ENCODE measurements at places on chromosomes 1 and 21.

DNA sequence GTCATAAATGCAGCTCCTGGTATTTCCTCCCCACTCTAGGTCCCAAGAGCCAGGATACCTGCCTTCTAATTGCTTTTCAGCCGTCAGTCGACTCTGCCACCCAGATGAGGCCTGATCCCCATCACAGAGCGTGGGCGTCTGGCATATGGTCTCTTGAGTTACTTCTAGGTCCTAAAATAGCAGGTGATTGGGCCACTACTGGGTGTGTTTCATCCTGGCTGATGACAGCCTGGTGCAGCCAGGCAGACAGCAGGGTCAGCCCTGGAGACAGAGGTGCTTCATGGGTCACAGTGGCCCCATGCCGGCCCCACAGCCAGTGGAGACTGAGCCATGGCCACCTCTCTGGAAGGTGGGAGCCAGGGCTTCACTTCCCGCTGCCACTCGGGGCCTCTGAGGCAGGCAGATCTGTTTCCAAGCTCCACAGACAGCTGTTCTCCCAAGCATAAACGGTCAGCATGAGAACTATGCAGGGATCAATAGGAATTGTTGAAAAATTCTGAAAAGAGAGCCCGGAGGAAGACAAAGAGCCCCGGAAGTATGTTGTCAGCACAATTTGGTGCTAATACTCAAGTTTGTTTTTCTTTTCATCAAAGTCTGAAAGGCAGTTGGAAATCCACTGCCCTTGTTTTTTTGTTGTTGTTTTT is 83.0 kb downstream of the MAN1C1 start:
- DNase-seq = no peak

- no peak for DNase-seq
Measured at GRCh38 chr1:160539990-160540858, 17.2 kb upstream of the SLAMF6 start.

GRCh38 chr1:5961601-5962000 is 30.6 kb downstream of the NPHP4 start:
- DNase-seq = no peak

DNA sequence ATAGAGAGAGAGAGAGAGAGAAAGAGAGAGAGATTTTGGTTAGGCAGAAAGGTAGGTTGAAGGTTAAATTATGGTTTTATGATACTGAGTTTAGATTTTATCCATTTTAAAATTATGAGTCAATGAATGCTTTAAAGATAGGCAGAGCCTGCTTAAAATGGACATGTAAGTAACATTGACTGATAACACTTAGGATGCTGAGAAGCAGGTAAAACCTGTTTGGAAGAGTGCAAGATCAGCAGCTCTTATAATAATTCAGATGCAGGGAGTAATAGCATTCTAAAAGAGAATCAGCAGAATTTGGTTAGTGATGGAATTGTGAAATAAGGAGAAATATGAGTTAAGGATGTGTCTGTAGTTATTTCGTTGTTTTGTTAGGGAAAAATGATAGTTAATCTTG is 446.6 kb downstream of the PLA2G4A start:
- DNase-seq = no peak

DNA sequence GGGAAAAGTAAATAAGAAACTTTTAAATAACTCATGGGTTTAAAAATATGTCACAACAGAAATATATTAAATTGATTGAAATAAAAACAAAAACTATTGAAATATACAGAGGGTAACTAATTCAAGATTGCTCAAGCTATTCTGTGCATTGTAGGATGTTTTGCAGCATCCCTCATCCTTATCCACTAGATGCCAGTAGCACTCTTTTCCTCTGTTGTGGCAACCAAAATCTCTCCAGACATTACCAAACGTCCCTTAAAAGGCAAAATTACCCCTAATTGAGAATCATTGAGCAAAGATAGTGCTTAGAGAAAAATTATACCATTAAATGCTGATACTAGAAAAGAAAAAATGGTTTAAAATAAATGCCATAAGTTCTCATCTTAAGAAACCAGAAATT is 682.6 kb downstream of the RWDD3 start:
- DNase-seq = peak; percentile 10

GRCh38 chr1:53913352-53914033 is 19.5 kb downstream of the DIO1 start:
- DNase-seq = no peak

DNA sequence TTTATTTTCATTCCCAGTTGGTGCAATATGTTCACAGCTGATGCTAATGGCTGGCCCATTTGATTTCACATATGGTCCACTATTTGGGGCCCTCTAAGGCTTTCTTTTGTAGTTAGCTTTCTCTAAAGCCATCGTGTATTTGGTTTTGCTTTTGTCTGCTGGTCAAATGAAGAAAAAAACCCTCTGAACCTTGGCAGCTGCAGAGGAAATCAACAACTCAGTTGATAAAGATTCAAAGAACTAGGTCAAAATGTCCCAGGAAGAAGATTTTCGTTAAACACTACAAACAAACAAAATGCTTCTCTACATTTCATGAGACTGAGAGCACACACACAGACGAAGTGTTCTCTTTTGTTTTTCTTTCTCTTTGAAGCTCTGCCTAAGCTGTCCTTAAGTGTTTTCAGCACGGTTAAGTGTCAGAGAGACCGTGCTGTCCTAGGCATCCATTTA is 655.0 kb downstream of the RWDD3 start:
- no peak for DNase-seq

GRCh38 chr1:101360506-101360905 is 123.7 kb downstream of the S1PR1 start:
- no peak for DNase-seq

- DNase-seq = no peak
Measured at GRCh38 chr1:153206631-153207030, 3.4 kb downstream of the LELP1 start.

DNA sequence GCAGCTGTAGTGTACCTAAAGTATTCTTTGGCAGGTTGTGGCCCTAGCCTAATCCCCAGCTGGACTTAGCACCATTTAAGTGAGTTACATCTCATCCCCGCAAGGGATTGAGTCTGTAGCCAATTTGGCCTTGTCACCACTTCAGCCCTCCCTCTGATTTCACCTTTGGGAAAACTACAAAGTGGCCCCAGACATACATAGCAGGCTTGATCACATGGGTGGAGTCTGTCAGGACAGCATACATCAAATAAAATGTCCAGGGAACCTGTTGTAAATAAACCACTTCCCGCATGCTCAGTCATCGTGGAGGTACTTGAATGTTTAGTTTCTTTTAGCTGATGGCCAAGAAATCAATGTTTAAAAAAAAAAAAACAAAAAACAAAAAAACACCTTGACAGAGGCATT is 142.5 kb downstream of the DHRS3 start:
- DNase-seq = no peak

GRCh38 chr1:33042831-33043230 is 6.1 kb upstream of the AK2 start:
- no peak for DNase-seq

DNA sequence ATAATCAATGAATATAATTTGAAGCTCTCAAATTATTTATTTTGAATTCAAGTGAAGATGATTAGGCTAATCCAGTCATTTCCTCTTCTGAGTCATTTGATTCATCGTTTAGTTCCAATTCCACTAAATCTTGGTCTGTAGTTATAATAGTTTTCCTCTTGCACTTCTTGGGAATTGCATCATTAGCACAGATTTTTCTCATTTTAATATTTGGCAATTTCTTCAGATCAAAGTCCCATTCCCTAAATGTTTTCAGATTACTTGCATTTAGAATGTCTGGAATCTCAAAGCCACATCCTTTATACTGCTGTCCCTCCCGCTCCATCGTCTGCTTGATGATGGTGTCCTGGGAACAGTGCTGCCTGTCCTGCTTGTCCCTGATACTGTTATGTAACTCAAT is 43.5 kb downstream of the MAST2 start:
- DNase-seq = peak; percentile 89

GRCh38 chr1:7516929-7517328 is 254.2 kb upstream of the VAMP3 start:
- no peak for DNase-seq

DNA sequence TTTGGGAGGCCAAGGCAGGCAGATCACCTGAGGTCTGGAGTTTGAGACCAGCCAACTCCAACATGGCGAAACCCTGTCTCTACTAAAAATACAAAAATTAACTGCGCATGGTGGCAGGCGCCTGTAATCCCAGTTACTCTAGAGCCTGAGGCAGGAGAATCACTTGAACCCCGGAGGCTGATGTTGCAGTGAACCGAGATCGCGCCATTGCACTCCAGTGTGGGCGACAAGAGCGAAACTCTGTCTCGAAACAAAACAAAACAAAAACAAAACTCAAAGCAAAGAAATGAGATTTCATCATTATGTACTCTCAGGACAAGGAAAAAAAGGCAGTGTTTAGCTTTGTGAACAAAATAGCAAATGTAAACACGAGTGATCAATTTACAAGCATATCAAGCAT is 61.0 kb downstream of the LAMC2 start:
- no peak for DNase-seq

DNA sequence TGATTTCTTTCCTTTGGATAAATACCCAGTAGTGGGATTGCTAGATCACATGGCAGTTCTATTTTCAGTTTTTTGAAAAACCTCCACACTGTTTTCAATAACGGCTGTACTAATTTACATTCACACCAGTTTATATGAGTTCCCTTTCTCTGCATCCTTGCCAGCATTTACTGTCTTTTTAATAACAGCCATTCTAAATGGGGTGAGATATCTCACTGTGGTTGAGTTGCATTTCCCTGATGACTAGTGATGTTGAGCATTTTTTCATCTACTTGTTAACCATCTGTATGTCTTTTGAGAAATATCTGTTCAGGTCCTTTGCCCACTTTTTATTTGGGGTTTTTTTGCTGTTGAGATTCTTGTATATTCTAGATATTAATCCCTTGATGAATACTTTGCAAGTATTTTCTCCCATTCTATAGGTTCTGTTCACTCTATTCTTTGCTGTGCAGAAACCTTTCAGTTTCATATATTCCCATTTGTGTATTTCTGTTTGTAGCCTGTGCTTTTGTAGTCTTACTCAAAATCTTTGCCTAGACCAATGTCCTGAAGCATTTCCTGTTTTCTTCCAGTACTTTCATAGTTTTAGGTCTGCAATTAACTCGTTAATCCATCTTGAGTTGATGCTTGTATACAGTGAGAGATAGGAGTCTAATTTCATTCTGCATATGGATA is 7.3 kb downstream of the HENMT1 start:
- DNase-seq = no peak

GRCh38 chr1:99782920-99783319 is 16.5 kb upstream of the FRRS1 start:
- no peak for DNase-seq

DNA sequence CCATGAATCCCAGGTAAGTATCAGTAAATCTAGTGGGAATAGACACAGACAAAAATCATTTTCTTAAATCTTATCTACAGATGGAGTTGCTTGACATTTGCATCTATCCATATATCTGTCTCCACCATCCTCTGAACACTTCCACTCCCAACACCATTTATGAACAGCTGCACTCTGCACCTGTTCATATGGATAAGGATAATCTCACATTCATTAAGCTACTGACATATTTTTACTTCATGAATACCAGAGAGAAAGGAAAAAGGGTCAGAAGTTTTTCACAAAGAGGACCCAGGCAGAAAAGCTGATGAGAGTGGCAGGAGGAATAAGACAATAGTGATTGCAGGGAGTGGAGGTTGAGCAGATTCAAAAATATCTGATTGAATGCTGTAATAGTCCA is 222.6 kb downstream of the DNAH14 start:
- no peak for DNase-seq

- DNase-seq = no peak
Measured at GRCh38 chr1:1946540-1946939, 27.5 kb upstream of the TMEM52 start.

- DNase-seq = no peak
Measured at GRCh38 chr1:203100516-203100869, 14.7 kb upstream of the MYOG start.

GRCh38 chr1:53376742-53377437 is 49.0 kb upstream of the LRP8 start:
- DNase-seq = no peak

- peak; percentile 45 for DNase-seq
Measured at GRCh38 chr1:227043755-227044154, 103.7 kb downstream of the COQ8A start.

DNA sequence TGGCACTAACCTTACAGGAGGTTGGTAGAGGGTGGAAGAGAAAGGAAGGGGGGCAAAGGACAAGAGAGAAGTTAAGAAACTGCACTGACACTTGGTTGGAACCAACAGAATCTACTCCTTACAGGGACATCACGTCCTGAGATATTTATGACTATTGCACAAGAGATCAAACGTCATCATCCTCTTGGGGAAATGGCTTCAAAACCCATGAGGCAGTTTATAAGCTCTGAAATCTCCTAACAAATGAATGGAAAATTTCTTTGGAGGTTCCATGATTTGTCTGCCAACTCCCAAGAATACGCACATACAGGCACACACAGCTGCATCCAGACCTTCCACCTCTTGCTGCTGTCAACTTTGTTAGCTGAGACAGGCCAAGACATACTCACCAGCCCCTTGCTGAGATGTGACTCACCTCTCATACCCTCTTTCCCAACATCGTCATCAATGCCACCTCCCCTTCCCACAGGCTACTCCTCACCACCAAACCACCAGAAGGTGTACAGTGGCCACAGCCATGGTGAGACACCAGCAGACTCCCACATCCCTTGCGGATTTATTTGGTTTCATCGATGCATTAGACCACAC is 135.5 kb downstream of the SETD4 start:
- DNase-seq = peak; percentile 75

DNA sequence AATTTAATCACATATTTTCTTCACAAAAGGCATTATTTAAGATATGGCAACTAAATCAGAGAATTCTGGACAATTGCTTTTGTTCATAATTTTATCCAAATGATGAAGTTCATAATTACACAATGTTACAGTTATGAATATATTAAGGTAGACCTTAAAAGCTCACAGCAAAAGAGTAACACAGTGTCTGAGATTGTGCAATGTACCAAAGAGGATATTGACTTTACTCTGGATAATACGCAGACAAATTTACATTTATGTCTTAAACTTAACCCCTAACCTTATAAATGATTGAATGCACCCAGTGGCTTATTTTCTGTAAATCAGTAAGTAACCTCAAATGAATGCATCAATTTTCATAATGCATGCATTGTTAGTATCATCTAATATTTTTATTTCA is 216.2 kb upstream of the SAMSN1 start:
- no peak for DNase-seq

DNA sequence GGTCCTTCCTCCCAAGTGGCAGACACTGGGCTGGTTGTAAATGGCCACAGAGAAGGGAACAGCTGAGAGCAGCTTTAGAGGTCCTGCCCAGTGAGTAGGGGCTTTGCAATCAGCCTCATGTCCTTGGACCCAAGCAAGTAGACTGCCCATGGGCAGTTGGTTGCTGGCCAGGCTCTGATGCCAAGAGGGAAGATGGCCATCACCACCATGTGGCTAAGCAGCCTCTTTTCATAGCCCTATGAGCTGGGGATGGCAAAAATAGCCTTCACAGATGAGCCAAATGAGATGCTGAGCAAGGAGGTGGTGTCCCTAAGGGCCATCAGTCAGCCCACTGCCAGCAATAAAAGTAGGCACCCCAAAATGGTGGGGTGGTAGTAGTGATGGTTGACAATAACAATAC is 3.2 kb downstream of the DISP3 start:
- DNase-seq = no peak
